ENCODE measurements at places on chromosomes 2 and 18.

DNA sequence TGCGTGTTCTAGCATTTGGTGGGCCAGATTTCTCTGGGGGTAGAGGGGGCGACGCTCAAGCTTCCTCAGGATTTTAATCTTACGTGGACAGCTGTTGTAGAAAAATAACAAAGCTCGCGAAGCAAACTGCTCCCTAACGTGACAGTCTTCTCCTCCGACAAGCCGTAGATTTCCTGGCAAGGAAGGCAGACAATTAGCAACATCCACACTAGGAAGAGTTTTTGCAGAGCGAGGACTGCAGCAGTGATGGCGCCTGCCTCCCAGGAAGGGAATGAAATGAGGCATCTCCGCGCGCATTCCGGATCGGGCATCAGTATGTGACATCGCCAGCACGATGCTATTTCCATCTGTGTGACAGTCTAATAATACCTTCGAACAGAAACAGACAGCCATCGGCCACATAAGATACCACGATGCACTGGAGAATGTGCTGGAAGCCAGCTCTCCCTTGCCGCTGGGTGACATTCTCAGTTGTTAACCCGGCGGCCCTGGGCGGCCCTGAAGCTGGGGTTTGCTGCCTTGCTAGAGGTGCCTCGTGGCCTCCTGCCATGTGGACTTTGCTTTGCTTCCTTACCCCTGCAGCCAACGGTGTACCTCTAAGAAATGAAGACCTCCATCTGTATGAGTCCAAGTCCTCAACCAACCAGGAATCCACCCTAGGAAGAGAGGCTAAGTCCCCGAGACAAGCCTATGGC is 101.8 kb upstream of the AGAP1 start:
- DNase-seq, result no peak

DNA sequence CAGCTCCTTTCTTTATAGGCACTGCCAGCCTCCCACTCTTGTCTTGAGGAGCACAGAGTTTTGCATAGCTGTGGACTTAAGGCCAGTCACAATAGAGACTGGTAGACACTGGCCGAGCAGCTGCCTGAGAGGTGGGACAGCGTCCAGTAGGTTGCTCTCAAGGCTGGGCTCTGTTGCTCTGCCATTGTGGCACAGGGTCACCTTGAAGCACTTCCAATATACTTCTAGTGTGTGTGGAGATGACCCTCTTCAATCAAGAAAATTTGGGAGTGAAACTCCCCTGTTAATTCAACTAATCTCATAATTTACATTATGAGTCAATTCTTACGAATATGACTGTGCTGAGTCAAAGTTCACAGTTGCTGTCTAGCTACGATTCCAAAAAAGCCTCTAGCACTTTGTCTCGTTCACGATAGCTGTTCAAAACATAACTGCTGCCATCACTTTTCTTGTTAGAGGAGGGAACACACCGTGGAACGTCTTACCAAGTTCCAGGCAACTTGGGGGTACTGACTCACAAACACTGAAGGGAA is 636.2 kb downstream of the EPHA4 start:
- peak; percentile 88 for DNase-seq

GRCh38 chr2:52429171-52429570 is 1338.4 kb upstream of the CHAC2 start:
- DNase-seq, result no peak

DNA sequence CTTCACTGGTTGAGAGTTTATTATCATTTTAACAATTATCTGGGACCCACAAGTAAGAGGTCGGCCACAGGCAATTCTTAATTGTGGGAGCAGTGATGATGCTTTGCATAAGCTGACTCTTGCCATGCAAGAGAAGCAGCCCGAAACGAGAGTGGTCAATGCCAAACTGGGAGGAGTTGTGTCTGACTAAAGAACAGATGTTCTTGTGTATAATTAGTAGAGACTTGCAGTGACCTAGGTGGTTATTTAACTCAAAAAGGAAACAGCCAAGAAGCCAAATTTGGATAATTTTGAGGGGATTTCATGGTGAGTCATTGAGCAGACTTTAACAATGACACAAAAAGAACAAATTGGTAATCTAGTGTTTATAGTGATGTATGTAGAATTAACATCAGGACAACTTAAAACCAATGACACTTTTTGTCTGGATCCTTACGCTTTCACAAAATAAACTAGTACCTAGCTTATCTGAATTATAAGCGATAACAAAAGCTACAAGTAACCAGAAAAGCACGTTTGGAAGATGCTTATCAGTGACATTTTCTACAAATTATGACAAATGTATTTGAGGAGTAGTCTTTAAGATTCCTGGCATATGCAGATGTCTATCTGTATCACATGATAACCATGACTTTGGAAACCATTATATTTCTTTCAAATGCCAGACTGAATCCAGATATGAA is 184.7 kb upstream of the DLGAP1 start:
- DNase-seq, result no peak

DNA sequence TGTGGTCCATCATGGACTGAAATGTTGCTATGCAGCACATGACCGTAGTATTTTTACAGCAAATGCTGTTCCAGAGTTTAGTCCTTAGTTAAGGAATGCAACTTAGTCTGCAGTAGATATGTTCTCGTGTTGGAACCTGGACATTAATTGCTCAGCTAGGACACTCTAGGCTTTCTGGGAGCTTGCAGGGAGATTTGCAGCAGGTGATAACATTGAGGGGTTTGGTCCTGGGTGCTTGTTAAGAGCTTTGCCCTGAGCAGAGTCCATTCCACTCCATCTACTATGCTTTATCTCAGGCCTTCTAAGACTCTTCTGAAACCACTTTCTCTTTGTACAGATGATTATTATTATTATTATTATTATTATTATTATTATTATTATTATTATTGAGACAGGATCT is 27.1 kb downstream of the DRC1 start:
- no peak for DNase-seq

DNA sequence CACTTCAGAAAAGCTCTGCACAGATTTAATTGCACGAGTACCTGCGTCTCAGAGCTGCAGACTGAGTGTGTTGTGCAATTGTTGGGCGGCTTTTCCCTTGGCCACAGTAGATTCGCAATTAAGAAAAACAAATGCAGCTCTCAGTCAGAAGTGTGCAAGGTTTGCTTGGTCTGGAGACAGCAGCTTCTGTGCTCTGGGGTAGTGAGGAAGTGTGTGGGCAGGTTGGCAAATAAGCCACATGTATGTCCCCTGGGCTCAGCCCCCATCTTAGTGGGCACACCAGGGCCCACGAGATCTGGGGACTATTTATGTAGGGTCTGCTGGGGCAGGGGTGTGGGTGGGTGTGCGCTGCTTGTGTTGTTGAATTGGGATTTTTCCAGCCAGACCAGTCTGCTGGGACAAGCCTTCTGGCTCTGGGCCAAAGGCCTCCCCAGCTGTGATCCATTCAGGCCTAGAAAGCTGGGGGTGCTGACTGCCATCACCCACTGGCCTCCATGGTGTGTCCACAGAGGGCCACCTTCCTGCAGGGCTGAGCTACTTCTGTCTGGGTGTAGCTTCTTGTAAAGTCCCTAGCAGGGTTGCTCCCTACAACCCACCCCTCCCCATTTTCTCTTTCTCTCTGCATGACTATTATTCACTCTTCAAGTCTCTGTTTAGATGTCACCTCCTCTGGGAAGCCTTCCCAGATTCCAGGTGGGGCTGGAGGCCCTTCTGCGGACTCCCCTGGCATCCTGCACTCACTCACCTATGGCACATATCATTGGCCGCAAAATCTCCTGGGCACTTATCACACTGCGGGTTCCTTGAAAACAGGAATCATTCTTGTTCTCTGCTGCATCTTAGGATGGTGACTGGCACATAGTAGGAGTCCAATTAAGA is 67.8 kb downstream of the ODC1 start:
- no peak for DNase-seq

Data from activated CD4-positive, alpha-beta T cell treated with anti-CD3 and anti-CD28 coated beads, Interleukin-2, amount 50 U/mL, for 16 hours (primary cell).